Mesothelial cell of epicardium (in vitro differentiated cells): ENCODE measurements at places on chromosomes 1 and 21. TPM values are rescaled to one million over a fixed set of nuclear protein-coding genes. Genes with fewer than 3 reads are reported as not detected.

LRRC38 gene
- total RNA-seq, result not detected in 3 replicates

ILDR2 gene
- 1.1 to 1.5 TPM (median 1.1 TPM) in 3 replicates for total RNA-seq

DNA sequence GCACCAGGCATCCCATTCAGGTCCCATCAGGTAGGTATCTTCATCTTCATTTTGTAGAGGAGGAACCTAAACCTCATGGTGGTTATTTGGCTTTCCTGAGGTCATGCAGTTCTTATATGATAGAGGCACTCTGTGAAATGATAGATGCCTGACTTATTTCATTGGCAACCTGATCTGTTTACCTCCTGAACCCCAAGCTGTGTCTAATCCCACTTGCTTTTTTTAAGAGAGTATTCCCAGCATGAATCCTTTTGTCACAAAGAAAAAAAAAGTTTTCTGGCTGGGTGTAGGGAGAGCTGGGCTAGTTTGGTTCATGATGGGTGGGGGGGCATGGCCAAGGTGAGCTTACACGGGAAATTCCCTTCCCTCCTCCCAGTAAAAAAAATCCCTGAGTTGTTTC lies 154.2 kb downstream of the TENT5C start:
- no peak overlapping the region for H3K4me3 ChIP-seq
- DNase-seq, result no peak
- peaks cover 11% of the 10 kb centered on the region for H3K27me3 ChIP-seq

DNA sequence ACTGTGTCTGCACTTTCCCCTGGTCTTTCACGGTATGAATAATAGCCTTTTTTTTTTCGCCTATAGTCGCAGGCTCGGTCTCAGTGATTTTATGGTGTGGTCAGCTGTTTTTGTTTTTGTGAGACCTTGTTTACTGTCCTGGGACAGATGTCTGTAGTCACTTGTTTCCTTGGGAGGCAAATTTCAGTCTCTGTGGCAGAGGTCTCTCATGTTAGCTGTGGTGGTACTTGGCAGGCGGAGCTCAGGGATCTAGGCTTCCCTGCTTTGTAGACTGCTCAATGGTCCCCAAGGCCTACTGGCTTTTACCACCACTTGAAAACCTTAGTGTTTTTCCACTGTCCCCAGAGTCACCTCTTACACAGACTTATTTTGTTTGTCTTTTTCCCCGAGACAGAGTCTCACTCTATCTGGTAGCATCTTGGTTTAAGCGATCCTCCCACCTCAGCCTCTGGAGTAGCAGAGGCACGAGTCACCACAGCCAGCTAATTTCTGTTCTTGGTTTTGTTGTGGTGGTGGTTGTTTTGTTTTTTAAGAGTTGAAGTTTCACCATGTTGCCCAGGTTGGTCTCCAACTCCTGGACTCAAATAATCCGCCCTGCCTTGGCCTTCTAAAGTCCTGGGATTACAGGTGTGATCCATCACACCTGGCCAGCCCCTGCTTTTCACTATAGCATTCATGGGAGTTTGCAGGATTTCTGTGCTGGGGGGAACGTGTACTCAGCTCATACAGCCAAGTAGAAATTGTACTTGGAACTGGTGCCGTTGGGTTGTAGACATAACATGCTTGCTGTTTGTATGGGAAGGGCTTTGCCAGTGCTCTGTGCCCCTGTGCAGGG lies 10.3 kb downstream of the RNU1-2 start:
- H3K36me3 ChIP-seq, result no peaks in the 10 kb centered on the region
- no peaks in the 10 kb centered on the region for H3K27me3 ChIP-seq
- DNase-seq, result no peak
- no peak overlapping the region for H3K4me3 ChIP-seq
- peaks cover 21% of the 10 kb centered on the region for H3K4me1 ChIP-seq

CR1L gene
- total RNA-seq, result not detected in 3 replicates

DNA sequence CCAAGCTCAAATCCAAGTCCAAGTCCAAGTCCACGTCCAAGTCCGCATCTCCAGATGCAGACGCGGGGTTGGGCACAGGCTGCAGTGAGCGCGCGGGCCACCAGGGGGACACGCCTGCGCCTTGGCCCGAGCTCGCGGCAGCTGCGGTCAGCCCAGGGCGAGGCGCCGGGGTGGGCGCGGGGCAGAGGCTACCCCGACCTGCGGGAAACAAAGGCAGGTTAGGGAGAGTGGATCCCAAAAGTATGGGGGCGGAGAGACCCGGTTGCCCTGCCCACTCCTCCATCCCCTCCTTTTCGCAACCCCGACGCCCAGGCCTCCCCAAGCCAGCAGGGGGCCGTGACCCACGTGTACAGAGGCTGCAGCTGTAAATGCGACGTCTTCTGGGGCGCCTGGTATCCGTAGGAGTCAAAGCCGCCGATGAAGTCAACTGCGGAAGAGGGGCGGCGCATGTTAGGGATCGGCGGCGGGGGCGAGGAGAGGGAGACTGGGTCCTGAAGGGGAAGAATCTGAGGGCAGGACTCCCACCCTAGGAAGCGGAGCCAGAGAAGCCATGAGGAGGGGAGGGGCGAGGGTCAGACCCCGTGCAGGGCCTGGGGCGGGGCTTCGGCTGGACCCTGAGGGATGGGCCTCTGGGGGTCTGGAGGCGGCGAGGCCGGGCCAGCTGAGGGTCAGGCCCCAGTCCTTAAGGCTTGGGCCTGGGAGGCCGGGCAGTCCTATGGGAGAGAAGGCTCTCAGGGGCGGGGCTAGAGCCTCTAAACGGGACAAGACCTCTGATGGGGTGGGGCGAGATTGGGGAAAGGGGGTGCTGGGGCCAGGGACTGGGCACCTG lies 58.0 kb downstream of the NKAIN1 start:
- peaks cover 3% of the 10 kb centered on the region for H3K36me3 ChIP-seq
- no peaks in the 10 kb centered on the region for H3K4me1 ChIP-seq
- no peaks in the 10 kb centered on the region for H3K27me3 ChIP-seq

DNA sequence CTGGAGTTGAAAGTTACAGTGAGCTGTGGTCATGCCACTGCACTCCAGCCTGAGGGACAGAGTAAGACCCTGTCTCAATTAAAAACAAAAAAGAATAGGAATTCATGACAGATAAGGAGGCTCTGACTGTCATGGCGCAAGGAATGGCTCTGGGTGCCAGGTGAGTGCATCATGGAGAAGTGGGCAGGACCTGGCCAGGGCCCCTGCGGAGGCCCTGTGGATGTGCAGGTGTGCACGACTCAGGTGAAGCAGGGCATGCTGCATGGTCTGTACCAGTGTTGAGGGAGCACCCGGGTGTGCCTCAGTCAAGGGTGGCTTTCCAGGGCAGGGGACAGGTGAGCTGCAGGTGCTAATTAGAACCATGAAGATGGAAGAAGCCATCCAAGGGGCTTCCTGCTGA lies 14.0 kb downstream of the SLC1A7 start:
- no peak overlapping the region for H3K4me3 ChIP-seq
- H3K36me3 ChIP-seq, result no peaks in the 10 kb centered on the region

MARK1 gene
- total RNA-seq, result 10.4 to 15.1 TPM (median 11.8 TPM) in 3 replicates

EVI5 gene
- 37.8 to 40.0 TPM (median 39.2 TPM) in 3 replicates for total RNA-seq

- no peaks in the 10 kb centered on the region for H3K27me3 ChIP-seq
- DNase-seq, result no peak
- no peak overlapping the region for H3K27ac ChIP-seq
- no peaks in the 10 kb centered on the region for H3K4me1 ChIP-seq
Observed at GRCh38 chr1:21823980-21824702, 12.1 kb downstream of the LDLRAD2 start.

GRCh38 chr1:169604781-169605560 lies 18.7 kb upstream of the F5 start:
- no peaks in the 10 kb centered on the region for H3K36me3 ChIP-seq
- H3K4me3 ChIP-seq, result no peak overlapping the region
- H3K27me3 ChIP-seq, result no peaks in the 10 kb centered on the region
- DNase-seq, result no peak
- no peak overlapping the region for H3K27ac ChIP-seq
- H3K4me1 ChIP-seq, result no peaks in the 10 kb centered on the region
